Activated T-helper 1 cell treated with Interleukin-2 at 50 U/mL for 16 hours (primary cell): ENCODE measurements at places on chromosomes 6 and 20.
A peak's percentile ranks its signal among the peaks of the same experiment; 100 is the strongest.

DNA sequence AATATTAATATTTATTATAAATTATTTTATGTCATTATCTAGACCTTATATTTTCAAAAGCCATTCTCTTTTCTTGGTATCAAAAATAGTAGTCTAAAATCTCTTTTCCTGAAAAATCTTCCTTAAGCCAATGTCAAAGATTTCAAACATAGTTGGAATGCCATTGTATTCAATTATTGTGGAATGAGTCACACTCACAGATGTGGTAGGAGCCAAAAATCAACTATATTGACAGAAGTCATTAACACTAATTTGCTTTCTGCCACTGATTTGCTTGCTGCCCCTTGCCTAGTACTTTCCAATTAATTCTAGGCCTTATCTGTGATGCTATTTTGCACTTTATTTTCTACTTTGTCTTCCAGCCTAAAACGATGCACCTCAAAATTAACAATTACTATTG lies 1326.3 kb upstream of the GJE1 start:
- DNase-seq = no peak

GRCh38 chr6:136118787-136119186 lies 131.3 kb downstream of the MTFR2 start:
- DNase-seq = no peak

- peak; percentile 28 for DNase-seq
Measured at GRCh38 chr20:48823960-48824498, 3.8 kb downstream of the PREX1 start.

GRCh38 chr6:145373826-145374225 lies 361.5 kb downstream of the EPM2A start:
- DNase-seq = no peak

- DNase-seq = no peak
Measured at GRCh38 chr20:45974896-45975565, 3.0 kb upstream of the ZNF335 start.

- no peak for DNase-seq
Measured at GRCh38 chr6:156825475-156825874, 48.3 kb downstream of the ARID1B start.

DNA sequence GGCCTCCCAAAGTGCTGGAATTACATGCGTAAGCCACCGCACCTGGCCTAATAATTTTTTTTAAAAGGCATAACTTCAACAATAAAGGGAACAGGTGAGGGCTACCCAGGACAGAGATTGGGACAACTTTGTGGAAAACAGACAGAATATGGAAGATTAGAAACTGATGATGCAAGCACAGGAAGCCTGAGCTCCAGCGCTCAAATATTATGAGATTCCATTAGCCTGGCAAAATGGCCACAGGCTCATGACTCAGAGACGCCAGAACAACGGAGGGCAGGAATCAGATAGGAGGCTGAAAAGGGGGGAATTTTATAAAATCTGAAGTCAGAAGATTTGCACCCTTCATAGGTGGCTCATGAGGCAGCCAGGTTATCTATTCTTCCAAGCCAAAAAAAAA lies 103.1 kb upstream of the MRPS10 start:
- no peak for DNase-seq

GRCh38 chr6:150251566-150252186 lies 108.8 kb downstream of the PPP1R14C start:
- no peak for DNase-seq

DNA sequence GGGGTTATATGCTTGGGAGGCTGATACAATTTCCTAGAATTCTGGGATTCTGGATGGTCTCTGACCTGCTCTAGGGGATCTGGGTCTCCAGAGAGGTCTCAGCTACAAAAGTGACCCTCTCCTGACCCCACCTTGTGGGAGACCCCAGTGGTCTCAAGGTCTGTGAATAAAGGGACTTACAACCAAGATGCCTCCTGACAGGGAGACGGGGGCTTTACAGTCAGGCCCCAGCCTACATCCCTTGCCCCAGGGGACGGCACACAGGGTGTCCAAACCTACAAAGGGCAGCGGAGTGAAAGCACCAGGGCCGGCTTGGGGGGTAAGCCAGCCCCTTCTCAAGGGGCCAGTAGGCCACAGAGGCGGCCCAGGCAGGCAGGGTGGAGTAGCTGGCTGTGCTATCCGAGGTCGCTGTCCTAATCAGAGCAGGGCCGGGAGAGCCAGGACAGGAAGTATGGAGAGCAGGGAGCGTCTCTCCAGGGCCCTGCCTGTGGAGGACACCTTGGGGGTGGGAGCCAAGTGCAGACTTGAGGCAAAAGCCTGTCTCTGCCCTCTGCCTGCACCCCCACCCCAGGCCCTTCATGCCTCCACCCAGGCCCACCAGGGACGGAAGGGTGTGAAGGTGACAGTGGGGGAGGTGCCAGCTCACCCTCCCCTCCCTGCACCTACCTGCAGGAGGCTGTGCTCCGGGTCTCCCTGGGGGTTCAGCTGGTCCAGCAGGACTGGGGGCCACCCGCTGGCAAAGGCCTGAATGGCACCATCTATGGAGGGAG lies 3.5 kb downstream of the GFRA4 start:
- no peak for DNase-seq

DNA sequence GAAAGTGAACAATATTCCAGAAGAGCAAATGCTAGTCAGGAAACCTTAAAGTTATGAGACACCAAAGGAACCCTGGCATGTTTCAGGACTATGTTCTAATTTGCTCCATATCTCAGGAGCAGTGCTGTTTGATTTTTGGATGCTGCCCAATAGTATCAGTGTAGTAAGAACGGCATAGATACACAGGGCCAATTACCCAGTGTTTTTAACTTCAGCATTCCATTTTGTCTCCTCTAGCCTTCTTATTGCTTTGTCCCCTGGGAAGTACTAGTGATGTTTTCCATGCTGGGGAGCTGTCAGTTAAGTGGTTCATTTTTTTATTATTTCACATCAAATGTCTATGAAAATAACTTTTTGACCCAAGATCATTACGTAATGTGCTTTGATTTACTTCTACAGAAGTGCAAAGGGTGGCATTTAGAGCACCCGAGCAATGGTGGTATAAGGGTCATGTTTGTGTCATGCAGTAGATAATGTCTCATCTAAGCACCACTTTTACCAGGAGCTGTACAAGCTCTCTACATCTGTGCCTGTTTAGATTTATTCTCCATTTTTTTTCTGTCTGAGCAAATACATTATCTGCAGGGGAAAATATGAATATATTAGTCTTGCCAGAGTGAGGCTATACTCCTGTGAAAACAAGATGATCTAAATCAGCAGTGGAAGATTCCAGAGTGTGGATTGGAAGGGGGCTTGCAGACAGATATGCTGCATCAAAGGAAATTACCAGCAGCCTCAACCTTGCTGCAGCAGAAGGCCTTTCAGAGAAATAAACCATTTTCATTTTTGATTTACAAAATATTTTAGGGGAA lies 198.8 kb upstream of the OPRM1 start:
- DNase-seq = no peak

DNA sequence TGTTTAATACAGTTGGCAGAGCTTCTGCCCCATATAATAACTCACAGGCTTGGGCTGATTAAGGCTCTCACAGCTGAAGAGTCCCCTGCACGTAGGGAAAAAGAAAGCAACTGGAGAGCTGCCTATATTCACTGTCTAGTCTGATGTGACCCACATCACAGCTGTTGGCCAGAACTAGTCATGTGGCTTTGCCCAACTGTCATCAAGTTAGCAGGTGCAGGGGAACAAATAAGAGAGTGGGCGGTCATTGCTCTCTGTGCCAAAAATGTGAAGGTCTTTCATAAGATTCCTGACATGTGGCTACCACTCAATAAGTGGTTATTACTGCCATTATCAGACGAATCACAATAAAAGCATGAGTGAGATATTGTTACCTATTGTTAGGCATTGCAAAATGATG lies 665.2 kb downstream of the DOK5 start:
- no peak for DNase-seq

DNA sequence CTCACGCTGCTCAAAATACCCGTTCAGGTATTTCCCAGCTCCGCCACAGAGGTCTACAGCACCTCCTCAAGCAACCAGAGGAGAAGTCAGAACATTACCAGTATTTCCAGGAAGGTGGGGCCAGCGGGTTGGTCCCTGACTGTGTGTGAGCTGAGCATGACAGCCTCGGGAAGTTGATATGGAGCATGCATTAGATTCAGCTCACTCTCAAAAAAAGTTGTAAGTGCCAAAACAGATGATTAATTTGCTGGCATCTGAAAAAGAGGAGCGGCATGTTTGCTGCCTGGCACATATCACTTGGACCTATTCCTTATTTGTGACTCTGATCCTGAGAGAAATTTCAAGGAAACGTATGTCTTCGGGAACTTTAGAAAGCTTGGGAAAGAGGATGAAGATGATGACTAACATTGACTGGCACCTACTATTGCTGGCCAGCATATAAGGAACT lies 32.3 kb downstream of the ELOVL2 start:
- no peak for DNase-seq

GRCh38 chr6:168576388-168576787 lies 135.4 kb downstream of the SMOC2 start:
- no peak for DNase-seq

- no peak for DNase-seq
Measured at GRCh38 chr6:118240878-118241528, 307.1 kb upstream of the PLN start.

- DNase-seq = no peak
Measured at GRCh38 chr6:106244931-106245330, 80.6 kb downstream of the ATG5 start.

- no peak for DNase-seq
Measured at GRCh38 chr6:109241199-109241598, 141.1 kb downstream of the CD164 start.

DNA sequence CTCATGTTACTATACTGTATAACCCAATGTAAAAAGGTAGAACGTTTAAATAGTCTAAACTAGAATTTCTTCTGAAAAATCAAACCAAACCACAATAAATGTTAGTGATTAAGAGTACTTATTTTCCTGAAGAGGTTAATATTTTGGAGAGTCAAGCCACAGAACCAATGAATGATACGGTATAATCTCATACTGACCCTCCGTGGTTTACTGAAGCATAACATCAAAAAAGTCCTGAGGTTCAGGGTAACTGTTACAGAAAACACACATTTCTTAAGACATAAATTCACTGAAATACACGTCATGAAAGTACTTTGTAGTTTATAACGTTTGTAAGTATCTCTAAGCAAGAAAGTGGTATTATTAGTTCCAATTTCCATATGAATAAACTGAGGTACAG lies 28.9 kb downstream of the ESF1 start:
- DNase-seq = no peak

GRCh38 chr6:150088481-150089154 lies 19.7 kb upstream of the ULBP3 start:
- DNase-seq = no peak

DNA sequence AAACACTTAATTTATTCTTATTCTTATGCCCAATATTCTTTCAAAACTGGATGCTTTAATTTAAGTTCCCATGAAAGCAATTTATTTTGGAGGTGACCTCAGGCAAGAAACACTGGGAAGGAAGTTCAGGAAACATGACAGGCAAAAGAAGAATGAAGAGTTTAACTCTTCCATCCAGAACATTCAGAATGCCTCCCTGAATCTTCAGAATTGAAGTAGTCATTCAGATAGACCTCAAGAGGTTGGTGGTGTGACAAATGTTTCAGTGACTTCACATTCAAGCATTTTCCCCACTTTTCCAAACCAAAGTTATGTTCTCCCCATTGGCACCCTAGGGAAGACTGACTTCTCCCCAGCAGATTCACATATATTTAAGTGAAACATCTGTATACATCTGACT lies 110.5 kb downstream of the HAO1 start:
- no peak for DNase-seq

DNA sequence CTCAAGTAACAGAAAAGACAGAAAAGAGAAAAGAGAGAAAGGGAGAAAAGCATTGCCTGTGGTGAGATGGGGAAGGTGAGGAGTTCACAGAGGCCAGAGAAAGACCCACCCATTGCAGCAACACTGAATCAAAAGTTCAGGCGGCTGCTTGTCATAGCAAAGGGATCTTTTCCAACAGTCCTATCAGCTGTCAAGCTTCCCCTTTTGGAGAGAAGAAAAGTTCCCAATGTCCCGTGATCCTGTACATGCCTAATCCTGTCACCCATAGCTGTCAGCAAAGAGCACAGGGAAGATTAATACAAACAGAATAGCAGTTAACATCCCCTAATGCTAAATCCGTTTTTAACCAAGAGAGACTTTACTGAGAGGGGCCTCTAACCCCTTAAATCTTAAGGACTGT lies 8.9 kb upstream of the TRIM38 start:
- no peak for DNase-seq

DNA sequence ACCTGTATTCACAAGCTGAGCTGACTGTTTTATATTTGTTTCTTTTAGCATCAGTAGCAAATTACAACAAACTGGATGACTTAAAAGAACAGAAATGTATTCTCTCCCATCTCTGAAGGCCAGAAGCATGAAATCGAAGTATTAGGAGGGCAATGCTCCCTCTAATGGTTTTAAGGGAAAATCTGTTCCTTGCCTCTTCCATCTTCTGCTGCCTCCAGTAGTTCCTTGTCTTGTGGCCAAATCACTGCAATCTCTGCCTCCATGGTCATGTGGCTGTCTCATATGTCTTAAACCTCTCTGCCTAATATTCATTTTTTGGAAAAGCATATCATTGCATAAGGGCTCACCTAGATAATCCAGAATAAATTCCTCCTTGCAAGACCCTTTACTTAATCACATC lies 25.2 kb upstream of the ASCC3 start:
- DNase-seq = no peak

DNA sequence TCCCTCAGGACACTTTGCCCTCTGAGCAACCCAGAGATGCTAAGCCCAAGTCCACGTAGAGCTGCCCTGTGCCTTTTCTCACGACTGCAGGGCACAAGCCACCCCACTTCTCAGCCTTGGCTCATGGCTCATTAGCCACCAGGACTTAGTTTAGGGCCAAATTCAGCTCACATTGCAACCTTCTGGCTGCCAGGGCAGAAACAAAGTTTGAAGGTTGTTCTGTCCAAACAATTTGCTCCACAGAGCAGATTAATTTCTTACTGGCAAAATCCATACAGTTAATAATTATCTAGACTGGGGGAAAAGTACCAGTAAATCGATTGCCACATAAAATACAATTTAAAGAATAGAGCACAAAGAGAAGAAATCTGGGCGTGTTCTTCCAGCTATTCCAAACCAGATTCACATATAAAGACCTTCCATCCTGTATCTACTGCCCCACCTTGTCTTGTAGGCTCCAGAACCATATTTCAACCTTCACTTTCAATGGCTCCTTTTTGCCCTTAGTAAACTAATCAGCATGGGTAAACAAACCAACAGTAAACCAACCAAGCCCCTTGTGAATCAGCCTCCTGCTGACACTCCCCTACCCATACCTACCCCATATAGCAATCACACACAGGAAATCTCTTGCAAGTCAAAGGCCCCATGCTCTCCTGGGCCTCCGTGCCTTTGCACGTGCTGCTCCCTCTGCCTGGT lies 101.9 kb downstream of the QRSL1 start:
- no peak for DNase-seq

- DNase-seq = no peak
Measured at GRCh38 chr6:143585241-143585640, 73.7 kb upstream of the FUCA2 start.

GRCh38 chr20:4573564-4574355 lies 147.9 kb upstream of the PRND start:
- no peak for DNase-seq

DNA sequence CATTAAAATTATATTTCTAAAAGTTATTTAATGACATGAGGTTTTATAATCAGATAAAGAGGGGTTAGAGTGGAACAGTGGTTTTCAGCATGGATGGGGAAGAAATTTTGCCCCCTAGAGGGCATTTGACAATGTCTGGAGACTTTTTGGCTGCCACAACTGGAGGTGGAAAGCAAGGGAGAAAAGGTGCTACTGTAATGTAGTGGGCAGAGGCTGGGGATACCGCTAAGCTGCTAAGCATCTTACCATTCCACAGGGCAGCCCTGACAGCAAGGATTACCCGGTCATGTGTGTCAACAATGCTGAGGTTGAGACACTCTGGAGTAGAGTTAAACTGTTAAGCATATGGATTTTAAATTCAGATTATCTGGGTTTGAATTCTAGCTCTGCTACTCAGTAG lies 52.9 kb upstream of the FABP7 start:
- DNase-seq = no peak
